CD4-positive, alpha-beta T cell treated with Interferon alpha-2 for 1 hour (primary cell): ENCODE measurements at places on chromosomes 5 and 9.

GRCh38 chr5:25892211-25892610, 1146.2 kb downstream of the CDH9 start:
- DNase-seq = no peak

DNA sequence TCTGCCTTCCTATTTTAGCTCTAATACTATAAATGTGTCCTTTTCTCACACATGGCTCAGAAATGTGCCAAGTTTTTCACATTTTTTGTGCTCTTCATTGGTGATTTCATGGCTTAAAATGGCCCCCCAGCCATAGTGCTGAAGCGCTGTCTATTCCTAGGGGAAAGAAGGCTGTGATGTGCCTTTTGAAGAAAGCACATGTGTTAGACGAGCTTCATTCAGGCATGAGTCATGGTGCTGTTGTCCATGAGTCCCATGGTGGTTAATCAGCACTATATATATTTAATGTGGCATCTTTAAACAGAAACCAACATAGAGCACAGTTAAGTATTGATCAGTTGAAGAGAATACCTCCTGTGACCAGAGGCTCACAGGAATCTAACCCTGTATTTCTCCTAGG, 55.8 kb downstream of the PDE8B start:
- no peak for DNase-seq

- no peak for DNase-seq
These were observed 79.6 kb downstream of the PDE4D start for GRCh38 chr5:59813761-59814536.

GRCh38 chr5:122947372-122947771, 89.2 kb downstream of the PPIC start:
- no peak for DNase-seq

DNA sequence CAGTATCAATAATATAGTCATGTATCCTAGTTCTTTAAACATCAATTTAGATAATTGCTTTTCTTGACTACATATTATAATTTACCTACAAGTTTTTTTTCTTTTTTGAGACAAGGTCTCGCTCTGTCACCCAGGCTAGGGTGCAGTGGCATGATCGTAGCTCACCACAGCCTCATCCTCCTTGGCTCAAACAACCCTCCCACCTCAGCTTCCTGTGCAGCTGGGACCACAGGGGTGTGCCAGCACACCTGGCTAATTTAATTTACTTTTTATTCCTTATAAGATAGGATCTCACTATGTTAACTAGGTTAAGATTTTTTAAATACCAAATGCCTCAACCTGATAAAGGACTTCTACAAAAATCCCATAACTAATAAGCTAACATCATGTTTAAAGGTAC, 21.1 kb downstream of the UIMC1 start:
- DNase-seq = peak; percentile 33

- no peak for DNase-seq
These were observed 65.2 kb downstream of the HMHB1 start for GRCh38 chr5:143877196-143877595.

DNA sequence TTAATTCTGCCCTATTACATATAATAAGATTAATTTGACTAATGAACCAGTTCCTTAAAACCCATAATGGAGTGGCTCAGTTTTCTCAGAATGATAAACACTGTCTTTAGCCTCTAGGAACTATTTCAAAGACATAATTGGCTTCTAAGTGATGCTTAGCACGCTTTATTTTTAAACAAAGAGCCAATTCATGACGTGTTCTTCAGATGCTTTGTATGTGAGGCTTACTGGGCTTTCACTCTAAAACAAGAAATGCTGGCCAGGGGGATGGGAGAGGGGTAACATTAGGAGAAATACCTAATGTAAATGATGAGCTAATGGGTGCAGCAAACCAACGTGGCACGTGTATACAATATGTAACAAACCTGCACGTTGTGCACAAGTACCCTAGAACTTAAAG, 7.6 kb upstream of the SFXN1 start:
- DNase-seq = no peak

DNA sequence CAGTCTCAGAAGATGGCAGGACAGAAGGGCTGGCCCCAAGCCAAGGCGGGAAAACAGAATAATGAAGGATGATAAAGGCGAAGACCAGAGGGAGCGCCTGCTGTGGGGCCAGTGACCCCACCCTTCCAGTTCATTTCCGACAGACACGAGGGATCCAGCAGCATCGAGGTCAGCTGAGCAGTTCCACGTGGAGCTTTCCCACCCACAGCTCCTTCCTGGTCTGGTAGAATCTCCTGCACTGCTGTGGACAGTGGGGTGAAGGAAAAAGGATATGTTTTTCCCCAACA, 265.9 kb upstream of the VLDLR start:
- DNase-seq = no peak

- DNase-seq = no peak
These were observed 498.5 kb upstream of the TYRP1 start for GRCh38 chr9:12194731-12195130.

GRCh38 chr9:124673063-124673462, 98.0 kb downstream of the NR6A1 start:
- DNase-seq = no peak

- DNase-seq = no peak
These were observed 15.2 kb upstream of the PSIP1 start for GRCh38 chr9:15525958-15526357.

GRCh38 chr5:112533362-112533761, 114.3 kb upstream of the EPB41L4A start:
- DNase-seq = no peak

GRCh38 chr9:108838017-108838416, 17.8 kb downstream of the ACTL7B start:
- DNase-seq = no peak

GRCh38 chr5:108238936-108239887, 142.7 kb downstream of the FBXL17 start:
- no peak for DNase-seq

- no peak for DNase-seq
These were observed 553.8 kb downstream of the PTPRD start for GRCh38 chr9:10059044-10059443.
